SK-N-SH (cell line): ENCODE measurements at places on chromosomes 6 and 20. TPM values are rescaled to one million over a fixed set of nuclear protein-coding genes. Genes with fewer than 3 reads are reported as not detected.

Gene MLIP
- polyA plus RNA-seq = 0.03 TPM in 1 of 2 replicates, not detected in the other

Gene SAMD3
- polyA plus RNA-seq = 15.8 and 16.0 TPM in 2 replicates

DNA sequence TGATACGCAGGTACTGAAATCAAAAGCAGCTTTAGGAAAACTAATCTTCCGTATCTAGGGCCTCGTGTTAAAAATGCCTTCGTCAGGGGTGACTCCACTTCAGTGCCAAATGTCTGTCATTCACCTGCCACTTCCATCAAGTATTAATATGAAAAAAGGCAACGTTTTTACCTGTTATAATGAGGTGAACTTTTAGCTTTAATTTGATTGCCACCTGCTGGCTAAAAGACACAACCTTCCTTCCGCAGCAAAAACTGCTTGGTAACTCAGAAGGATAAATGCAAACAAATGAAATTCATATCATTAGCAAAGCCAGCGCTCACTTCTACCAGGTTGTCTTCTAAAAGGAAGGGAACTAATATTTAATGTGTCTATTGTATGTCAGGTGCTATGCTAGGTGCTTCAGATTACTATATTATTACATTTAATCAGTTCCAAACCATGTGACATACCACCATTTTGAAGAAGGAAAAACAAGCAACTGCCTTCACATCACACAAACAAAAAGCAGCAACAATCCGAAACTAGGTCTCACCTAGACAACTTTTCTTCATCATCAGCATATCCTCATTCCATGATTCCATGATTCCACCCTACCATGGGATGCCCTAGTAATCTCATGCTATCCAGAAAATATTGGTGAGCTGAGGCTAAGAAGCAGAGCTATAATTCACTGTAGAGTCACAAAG lies 20.6 kb upstream of the ARHGAP18 start:
- DNase-seq = no peak
- H3K4me1 ChIP-seq = peaks cover 12% of the 10 kb centered on the region; the same call in 1 of the 2 replicates
- no peaks in the 10 kb centered on the region for H3K27me3 ChIP-seq
- H3K36me3 ChIP-seq = no peaks in the 10 kb centered on the region
- H3K4me3 ChIP-seq = no peak overlapping the region
- H3K27ac ChIP-seq = no peak overlapping the region

Gene NRN1
- 8.5 and 8.9 TPM in 2 replicates for polyA plus RNA-seq

DNA sequence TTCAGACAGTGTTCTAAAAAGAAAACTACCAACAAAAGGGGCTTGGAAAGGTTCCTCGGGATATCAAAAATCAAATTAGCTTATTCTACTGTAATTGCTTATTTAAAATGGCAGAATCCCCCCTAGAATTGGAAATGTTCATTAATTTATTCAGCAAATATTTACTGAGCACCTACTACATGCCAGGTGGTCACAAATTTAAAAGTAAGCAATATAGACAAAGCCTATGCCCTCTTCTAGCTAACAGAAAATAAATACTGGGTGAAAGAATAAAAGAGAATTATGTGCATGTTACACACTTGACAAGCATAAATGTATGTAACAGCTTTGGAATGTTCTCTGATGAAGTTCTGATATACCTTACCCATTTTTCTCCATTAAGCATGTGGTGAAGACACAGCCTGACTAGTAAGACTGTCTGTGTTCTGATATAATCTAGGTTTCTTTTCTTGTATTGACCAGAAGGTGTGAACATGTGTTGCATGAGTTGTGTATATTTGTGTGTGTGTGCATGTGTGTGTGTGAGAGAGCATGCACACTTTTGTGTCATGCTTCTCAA lies 606.7 kb upstream of the CITED2 start:
- peaks cover 31% of the 10 kb centered on the region for H3K4me1 ChIP-seq
- no peaks in the 10 kb centered on the region for H3K27me3 ChIP-seq
- DNase-seq = no peak
- no peak overlapping the region for H3K4me3 ChIP-seq

- DNase-seq = no peak
- H3K27ac ChIP-seq = no peak overlapping the region
These were observed 7.1 kb downstream of the CD93 start for GRCh38 chr20:23079016-23079351.

Gene MUC22
- polyA plus RNA-seq = 0.12 and 0.13 TPM in 2 replicates

Gene SPEF1
- polyA plus RNA-seq = 1.6 and 1.8 TPM in 2 replicates

GRCh38 chr20:62997417-62998035 lies 9.2 kb downstream of the BHLHE23 start:
- H3K27ac ChIP-seq = no peak overlapping the region
- H3K4me1 ChIP-seq = no peaks in the 10 kb centered on the region
- no peaks in the 10 kb centered on the region for H3K36me3 ChIP-seq
- no peak overlapping the region for H3K4me3 ChIP-seq
- H3K27me3 ChIP-seq = peaks cover 90% of the 10 kb centered on the region

Gene MGME1
- 7.9 and 10.2 TPM in 2 replicates for polyA plus RNA-seq

- H3K4me3 ChIP-seq = no peak overlapping the region
- peak; percentile 32 for DNase-seq
- no peaks in the 10 kb centered on the region for H3K4me1 ChIP-seq
- no peaks in the 10 kb centered on the region for H3K36me3 ChIP-seq
- no peaks in the 10 kb centered on the region for H3K27me3 ChIP-seq
These were observed 79.5 kb downstream of the CDH4 start for GRCh38 chr20:61331543-61331942.

GRCh38 chr20:5621305-5621704 lies 128.9 kb upstream of the SHLD1 start:
- no peak overlapping the region for H3K4me3 ChIP-seq
- H3K4me1 ChIP-seq = no peaks in the 10 kb centered on the region
- H3K36me3 ChIP-seq = no peaks in the 10 kb centered on the region
- no peaks in the 10 kb centered on the region for H3K27me3 ChIP-seq
- H3K27ac ChIP-seq = peak overlapping the region; percentile 25; the same call in 1 of the 2 replicates
- DNase-seq = peak; percentile 89

DNA sequence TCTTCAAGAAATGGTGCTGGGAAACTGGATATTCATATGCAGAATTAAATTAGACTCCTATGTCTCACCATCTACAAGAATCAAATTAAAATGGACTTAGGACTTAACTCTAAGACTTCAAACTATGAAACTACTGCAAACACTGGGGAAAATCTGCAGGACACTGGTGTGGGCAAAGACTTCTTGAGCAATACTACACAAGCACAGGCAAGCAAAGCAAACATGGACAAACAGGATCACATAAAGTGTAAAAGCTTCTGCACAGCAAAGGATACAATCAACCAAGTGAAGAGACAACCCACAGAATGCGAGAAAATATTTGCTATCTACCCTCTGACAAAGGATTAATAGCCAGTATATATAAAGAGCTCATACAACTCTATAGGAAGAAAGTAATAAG lies 1161.1 kb upstream of the CITED2 start:
- no peak overlapping the region for H3K27ac ChIP-seq
- peaks cover 8% of the 10 kb centered on the region for H3K36me3 ChIP-seq
- H3K27me3 ChIP-seq = no peaks in the 10 kb centered on the region
- H3K4me1 ChIP-seq = no peaks in the 10 kb centered on the region; the same call in none of the 2 replicates
- no peak overlapping the region for H3K4me3 ChIP-seq
- no peak for DNase-seq

DNA sequence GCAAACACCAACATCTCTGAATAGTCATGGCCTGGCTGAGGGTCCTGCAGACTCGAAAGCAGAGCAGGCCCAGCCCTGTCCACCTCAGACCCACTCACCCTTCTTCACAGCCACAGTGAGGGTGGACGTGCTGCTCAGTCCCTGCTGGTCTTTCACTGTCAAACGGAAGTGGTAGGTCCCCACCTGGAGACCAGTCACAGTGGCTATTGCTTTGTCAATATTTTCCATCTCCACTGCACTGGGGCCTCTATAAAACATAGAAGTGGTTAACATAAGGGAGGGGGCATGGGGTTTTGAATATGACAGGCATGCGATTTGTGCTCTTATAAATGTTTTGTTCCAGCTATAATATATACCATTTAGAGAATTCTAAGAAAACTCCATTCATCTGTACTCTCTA lies 73.9 kb downstream of the ALDH5A1 start:
- H3K4me3 ChIP-seq = no peak overlapping the region
- no peaks in the 10 kb centered on the region for H3K27me3 ChIP-seq
- no peaks in the 10 kb centered on the region for H3K36me3 ChIP-seq
- H3K27ac ChIP-seq = no peak overlapping the region
- DNase-seq = no peak

GRCh38 chr20:40339661-40340449 lies 349.2 kb downstream of the MAFB start:
- H3K27ac ChIP-seq = no peak overlapping the region
- DNase-seq = no peak
- no peaks in the 10 kb centered on the region for H3K27me3 ChIP-seq

DNA sequence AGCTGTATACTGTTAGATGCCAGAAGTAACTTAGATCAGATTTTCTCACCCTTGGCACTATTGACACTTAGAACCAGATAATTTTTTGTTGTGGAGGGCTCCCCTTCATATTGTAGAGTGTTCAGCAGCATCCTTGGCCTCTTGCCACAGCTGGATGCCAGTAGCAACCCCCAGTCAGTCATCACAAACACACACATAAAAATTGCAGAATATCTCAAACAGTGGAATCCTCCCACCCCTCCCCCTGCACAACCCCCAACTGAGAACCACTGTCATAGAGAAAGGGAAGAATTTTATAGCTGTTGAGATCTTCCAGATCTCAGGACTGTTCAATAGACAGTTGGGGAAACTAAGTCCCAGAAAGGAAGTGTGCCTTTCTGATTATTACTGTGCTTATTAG lies 81.2 kb upstream of the VSTM2L start:
- peak overlapping the region; percentile 6; the same call in 1 of the 2 replicates for H3K4me3 ChIP-seq
- H3K27ac ChIP-seq = peak overlapping the region; percentile 79; the same call in 1 of the 2 replicates
- H3K4me1 ChIP-seq = peaks cover 9% of the 10 kb centered on the region; the same call in 1 of the 2 replicates
- no peaks in the 10 kb centered on the region for H3K27me3 ChIP-seq

DNA sequence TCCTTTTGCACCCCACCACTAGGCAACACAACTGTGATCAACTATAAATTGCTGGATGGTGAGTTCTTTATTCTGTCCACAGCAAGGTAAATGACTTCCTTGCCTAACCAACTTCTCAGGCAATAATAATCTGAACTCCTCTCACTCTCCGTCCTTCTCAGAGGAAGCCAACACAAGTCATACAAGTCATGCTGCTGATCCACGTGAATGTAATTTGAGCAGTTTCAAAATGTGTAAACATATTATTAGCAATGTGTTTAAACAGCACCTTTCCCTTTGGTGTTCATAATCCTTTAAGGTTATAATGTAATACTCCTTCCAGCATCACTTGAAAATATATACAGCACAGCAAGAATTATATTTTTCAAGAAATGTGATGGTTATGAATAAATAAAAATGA lies 127.9 kb downstream of the QRSL1 start:
- no peak for DNase-seq
- no peak overlapping the region for H3K4me3 ChIP-seq
- H3K27ac ChIP-seq = no peak overlapping the region
- no peaks in the 10 kb centered on the region for H3K27me3 ChIP-seq
- no peaks in the 10 kb centered on the region for H3K36me3 ChIP-seq
- H3K4me1 ChIP-seq = no peaks in the 10 kb centered on the region

Gene ZSCAN12
- 1.6 and 2.5 TPM in 2 replicates for polyA plus RNA-seq

Gene FNDC11
- 4.5 and 5.5 TPM in 2 replicates for polyA plus RNA-seq

- DNase-seq = no peak
- no peak overlapping the region for H3K4me3 ChIP-seq
- no peaks in the 10 kb centered on the region for H3K36me3 ChIP-seq
- H3K4me1 ChIP-seq = peaks cover 20% of the 10 kb centered on the region
- H3K27ac ChIP-seq = no peak overlapping the region
- H3K27me3 ChIP-seq = no peaks in the 10 kb centered on the region
These were observed 23.9 kb downstream of the PPP1R16B start for GRCh38 chr20:38829296-38829875.

Gene ANKEF1
- 2.3 and 2.9 TPM in 2 replicates for polyA plus RNA-seq

GRCh38 chr6:158086504-158087223 lies 81.4 kb downstream of the SERAC1 start:
- DNase-seq = peak; percentile 26
- no peak overlapping the region for H3K4me3 ChIP-seq

Gene TP53TG5
- not detected in 2 replicates for polyA plus RNA-seq

DNA sequence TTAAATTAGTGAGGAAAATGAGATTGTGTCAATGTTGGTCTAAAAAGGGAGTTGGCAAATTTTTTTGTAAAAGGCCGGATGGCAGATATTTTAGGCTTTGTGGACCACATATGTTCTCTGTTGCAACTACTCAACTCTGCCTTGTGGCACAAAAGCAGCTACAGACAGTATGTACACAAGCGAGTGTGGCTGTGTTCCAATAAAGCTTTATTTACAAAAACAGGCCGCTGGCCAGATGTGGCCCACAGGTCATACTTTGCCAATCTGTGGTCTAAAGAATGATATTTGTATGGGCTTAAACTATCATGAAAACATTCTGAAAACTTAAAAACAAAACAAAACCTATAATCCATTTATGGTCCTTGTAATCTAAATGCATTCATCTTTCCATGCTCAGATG lies 228.3 kb downstream of the CLIC5 start:
- 0 out of 2 replicates have a peak, but pooled peaks cover 3% of the 10 kb centered on the region for H3K4me1 ChIP-seq
- DNase-seq = no peak
- H3K27ac ChIP-seq = no peak overlapping the region
- H3K27me3 ChIP-seq = no peaks in the 10 kb centered on the region
- H3K36me3 ChIP-seq = no peaks in the 10 kb centered on the region

DNA sequence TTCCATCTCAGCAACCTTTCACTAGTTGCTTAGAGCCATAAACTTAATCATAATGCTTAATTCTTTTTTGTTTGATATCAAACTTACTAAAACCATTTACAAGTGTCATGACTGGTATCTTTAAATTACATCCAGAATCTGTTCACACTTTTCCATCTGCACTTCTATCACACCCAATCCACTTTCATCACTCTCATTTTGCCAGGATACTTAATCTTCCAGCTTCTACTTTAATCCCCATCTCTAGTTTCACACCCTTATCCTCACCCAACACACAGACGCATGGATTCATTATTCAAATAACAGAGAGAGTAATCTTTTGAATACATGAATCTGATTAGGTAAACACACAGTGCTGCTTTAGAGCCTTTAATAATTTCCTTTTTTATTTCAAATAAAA lies 828.4 kb downstream of the HACE1 start:
- no peaks in the 10 kb centered on the region for H3K36me3 ChIP-seq
- no peaks in the 10 kb centered on the region; the same call in 1 of the 2 replicates for H3K4me1 ChIP-seq
- H3K27ac ChIP-seq = no peak overlapping the region
- H3K4me3 ChIP-seq = no peak overlapping the region
- no peak for DNase-seq
- H3K27me3 ChIP-seq = no peaks in the 10 kb centered on the region
